ENCODE measurements at places on chromosomes 1 and 21.

GRCh38 chr1:224703702-224704101 lies 87.6 kb downstream of the CNIH3 start:
- no peak for DNase-seq

DNA sequence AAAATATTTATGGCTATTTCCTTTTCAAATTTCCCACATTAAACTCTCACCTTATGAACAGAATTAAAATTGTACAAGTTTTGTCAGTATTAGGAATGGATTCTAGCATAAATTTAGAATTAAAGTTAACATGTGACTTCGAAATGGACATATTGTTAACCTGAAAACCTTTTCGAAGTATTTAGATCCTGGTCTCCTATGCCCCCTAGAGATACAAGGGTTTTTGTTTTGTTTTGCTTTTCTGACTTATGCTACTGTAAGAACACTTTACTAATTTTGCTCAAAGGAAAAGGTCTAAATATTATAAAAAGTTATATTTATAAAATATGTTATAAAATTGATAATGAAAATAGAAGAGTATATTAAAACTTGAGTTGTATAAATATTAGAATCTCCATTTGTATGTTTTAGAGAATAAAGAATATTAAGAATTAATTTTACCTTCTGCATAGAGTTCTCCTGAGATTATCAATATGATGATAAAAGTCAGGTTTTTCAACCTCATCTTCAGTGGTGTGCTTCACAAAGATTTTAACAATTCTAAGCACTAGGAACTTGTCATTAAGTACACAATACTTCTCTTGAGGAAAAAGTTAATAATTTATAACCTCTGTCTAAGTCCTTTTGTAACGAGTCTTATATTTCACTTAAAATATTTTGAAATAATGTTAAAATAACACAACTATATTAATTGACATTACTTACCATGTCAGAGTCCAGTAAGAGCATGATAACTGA lies at the start of gene F13B:
Gene F13B, minus strand, starts transcription at position 542 of the 738 bp plus-strand sequence. Its CDS starts 37 bp downstream, at position 505.
- no peak for DNase-seq

- DNase-seq = peak; percentile 92
Measured at GRCh38 chr1:200738327-200738948, at the start of gene CAMSAP2. CAMSAP2 (plus strand) TSS chr1:200738893; CDS start chr1:200739828, 935 bp downstream.

GRCh38 chr1:231487910-231488309 lies 40.6 kb upstream of the TSNAX start:
- DNase-seq = no peak
